ENCODE measurements at places on chromosomes 5 and 9.

GRCh38 chr9:8356406-8356805 is 556.8 kb upstream of the DMAC1 start:
- no peak for DNase-seq

- DNase-seq = no peak
These were observed 124.3 kb downstream of the UGCG start for GRCh38 chr9:112020680-112021596.

- DNase-seq = peak; percentile 5
These were observed 219.1 kb downstream of the NDUFS4 start for GRCh38 chr5:53779541-53779981.

DNA sequence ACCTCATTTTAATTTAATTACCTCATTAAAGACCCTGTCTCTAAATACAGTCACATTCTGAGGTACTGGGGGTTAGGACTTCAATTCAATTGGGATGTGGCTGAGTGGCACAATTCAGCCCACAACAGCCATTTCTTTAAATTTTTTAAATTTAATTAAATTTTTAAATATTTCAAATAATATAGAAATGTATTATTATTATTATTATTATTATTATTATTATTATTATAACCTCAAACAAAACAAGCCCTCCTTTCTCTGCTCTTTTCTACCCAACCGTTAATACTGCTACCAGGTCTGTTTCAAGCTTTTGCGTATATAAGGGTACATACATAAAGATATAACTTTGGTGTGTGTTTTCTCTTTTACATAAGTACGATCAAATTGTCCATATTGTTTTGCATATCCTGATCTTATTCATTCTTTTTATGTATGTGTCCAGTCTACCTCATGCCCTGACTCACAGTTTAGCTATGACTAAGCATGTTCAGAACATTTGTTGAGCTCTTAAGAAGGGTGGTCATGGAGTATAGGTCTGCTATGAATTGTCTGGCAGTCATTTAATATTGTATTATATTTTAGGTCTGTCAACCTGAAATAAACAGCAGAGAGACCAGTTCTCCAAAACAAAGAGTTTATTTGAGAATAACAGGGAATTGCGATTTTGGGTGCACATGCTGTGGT is 16.1 kb upstream of the RAB14 start:
- no peak for DNase-seq

DNA sequence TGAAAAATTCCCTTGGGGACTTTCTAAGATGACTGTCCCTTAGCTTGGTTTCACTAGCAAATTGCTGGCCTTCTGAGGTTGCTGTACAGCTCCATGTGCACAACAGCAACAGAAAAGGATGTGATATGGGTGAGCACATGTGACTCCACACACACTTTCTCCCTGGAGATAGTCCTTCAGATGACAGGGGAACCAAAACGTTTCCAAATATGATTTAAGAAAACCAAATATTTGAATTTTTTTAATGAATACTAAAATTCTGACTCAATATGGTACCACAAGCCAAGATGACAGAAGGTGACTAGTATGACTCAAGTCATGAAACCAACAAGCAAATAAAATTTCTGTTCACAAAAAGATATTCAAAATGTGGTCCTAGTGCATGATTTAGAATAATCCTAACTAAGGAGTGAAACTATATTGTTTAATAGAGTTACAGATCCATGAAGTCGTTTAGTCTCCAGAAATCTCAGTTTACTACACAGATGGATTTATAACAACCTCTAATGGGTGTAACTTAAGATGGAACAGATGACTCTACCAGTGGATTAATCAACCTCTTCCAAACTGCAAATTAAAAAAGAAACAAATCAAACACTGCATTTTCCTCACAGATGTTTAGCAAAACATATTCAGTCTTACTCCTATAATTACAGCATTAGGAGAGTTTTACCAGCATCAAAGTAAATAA is 144.8 kb upstream of the PIK3R1 start:
- DNase-seq = no peak

DNA sequence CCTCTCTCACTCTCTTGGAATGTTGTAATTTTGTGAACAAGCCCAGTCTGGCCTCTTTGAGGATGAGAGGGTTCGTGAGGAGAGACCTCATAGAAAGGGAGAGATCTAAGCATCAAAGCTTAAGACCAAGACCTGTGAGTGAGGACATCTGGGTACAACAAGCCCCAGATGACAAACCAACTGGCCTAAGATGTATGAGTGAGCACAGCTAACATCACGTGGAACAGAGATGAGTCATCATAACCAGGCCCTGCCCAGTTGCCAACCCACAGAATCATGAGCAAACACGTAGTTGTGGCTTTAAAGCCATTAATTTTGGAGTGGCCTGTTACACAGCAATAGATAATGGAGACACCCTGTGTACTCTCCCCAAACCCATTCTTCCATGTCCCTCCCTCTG is 439.1 kb upstream of the KIF2A start:
- peak; percentile 35 for DNase-seq

GRCh38 chr5:23451156-23451555 is 56.3 kb upstream of the PRDM9 start:
- DNase-seq = no peak

- no peak for DNase-seq
These were observed 74.3 kb downstream of the COL23A1 start for GRCh38 chr5:178515776-178516503.

GRCh38 chr5:137231540-137231939 is 267.6 kb downstream of the SPOCK1 start:
- DNase-seq = no peak

DNA sequence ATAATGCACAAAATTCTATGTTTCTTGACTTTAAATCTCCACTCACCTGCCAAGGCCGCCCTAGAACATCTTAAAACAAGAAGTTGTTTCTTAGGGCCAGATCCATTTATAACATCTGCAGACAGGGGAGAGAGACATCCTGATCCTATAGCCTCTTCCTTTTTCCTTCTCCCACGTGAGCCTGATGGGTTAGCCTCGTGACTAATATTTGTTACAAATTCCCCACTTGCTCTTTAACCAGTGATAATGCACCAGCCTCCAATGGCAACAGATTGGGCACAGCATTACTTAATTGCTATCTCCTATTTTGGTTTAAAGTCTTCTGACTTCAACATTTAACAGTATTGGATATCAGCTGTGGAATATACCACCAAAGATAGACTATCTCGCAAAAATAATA is 196.5 kb downstream of the GADD45G start:
- DNase-seq = no peak

GRCh38 chr5:115409094-115409493 is 112.6 kb upstream of the CCDC112 start:
- no peak for DNase-seq

DNA sequence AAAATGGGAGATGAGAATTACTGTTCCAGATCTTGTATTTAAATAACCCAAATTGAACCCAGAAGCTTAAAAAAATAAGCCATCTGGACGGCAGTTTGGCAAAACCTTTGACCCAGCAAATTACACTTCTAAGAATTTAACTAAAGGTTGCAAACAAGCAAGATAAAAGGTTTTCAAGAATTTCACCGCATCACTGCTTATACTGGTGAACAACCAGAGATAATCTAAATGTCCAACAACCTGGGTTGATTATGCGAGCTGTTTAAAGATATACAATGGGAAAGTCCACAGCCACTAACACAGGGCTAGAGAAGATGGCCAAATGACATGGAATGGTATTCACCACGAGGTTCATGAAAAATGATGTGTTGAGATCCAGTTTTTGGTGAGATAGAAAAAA is 149.3 kb downstream of the GNAQ start:
- DNase-seq = no peak

DNA sequence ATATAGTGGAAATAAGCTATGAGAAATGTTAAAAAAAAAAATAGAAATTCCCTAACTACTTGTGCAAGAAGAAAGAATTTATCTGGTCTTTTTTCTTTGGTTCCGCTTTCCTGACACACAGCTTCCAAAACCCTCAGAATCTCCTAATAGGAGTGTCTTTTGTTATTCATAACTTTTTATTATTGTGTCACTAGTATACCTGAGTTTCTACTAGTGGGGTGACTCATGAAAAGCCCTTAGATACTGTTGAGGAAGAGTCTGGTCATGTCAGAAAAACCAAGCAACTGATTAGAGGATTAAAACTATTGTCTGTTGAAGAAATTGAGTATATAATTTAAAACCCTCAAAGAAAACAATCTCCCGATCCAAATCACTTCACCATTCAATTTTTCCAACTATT is 152.8 kb upstream of the IFNE start:
- no peak for DNase-seq

DNA sequence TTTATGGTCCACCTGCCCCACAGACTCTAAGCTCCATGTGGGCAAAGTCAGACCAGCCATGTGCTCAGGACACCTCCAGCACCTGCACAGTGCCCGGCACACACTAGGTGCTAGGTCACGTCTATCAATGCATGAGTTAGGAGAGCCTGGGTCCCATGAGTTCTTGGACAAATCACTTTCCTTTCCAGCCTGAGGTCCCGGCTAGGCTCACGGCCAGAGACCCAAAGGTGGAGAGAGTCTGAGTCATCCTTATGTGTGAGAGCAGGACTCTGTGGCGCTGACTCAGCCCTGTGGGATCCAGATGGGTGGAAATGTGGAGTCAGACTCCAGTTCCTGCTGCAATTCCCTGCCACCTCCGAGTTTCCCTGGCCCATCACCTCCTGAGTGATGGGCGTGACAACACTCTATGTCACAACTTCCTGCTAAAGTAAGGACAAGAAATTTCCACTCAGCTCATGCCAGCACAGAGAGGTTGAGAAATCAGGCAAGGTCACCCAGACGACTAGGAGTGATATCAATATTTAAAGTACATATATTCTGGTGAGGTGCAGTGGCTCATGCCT is 2.5 kb upstream of the ST6GALNAC4 start:
- DNase-seq = peak; percentile 98

DNA sequence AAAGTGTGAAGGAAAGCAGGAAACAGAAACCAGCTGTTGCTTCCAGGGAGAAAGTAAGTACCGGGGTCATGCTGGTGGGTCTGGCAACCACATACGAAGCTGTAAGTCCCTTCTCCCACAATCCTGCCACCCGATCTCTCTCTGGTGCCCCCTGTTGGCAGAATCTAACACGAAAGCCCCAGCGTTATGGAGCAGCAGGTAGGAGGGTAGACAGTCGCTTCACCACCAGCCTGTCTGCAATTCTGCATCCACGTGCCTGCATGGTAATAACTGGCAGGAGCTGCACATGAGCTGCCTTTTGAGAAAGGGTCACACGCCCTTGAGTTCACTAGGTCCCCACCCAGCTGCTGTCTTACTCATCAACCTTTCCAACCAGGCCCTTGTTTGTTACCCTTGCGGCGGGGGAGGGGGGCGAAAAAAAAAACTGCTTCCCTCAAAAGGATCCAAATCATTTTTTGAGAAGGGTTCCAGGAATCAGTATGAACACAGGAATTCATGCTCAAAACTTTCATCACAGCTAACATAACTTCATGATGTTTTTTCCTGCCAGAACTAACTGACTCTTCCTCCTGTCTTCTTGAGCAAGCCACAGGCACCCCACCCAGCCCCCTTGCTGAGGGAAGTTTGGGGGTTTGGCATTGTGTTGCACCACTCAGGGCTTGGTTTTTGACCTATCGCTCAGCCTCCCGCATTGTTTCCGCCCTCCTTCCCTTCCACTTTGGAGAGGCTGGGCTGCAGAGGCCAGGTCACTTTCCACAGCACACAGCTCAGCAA is 19.6 kb upstream of the TMEM252 start:
- no peak for DNase-seq

DNA sequence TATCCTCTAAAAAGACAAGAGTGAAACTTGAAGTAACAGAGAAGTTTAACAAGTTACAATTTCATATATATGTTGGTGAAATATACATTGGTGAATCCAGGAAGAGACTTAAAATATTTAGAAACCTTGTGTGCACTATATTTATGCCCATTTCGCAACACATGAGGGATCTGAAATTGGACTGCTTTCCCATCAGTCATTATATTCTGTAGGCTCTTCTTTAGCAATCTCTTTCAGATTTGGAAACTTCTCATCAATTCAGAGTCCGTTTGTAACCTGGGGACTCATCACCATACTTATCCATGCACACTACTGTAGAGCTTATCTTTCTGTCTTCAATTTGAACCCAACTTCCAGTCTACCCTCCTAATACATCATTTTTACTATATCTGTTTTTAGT is 2.1 kb downstream of the ITGA1 start:
- DNase-seq = no peak

DNA sequence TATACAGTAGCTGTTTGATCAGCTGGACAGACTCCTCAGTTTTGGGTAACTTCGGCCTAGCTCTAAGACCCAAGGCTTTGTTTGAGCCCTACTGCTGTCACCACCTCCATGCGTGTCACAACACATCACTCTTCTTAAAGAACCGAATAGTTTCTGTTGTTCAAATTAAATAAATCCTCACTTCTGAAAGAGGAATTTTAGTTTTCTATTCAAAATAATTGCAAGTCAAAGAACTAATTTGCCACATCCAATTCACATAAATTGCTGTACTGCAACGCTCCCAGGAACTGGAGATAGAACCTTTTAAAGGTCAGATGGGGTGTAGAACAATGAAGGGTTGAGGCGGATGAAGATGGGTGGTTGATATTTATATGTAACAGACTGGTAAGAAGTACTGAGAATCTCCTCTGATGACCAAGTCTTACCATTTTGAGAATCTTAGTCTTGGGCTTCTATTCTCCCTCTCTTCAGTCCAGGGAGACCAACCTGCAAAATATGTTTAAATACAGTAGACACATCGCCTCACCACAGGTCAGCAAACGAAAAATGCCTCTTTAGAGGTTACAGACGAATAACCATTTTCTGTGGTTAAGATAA is 1.6 kb downstream of the NREP start:
- no peak for DNase-seq

GRCh38 chr5:78809444-78809843 is 160.9 kb upstream of the LHFPL2 start:
- DNase-seq = no peak

DNA sequence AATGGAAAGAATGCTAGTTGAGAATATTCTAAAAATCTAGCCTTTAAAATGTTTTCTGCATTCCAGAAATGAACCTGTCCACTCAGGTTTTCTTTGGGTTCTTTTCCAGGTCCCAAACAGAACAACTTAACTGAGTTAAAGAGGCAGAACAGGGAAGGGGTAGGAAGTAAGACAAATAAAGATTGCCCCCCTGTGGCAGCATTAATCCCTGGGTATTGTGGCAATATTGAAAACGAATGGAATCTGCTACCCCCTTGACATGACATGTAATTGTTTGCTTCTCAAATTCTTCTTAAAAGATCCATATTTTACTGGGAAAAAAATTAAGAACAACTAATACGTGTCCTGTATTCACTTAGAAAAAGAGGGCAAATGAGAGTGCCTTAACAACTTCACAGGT is 9.3 kb upstream of the RBM22 start:
- no peak for DNase-seq

GRCh38 chr5:133396814-133397213 is 215.5 kb downstream of the FSTL4 start:
- no peak for DNase-seq

All from HS-27A (cell line).